SHP77 (cell line): ENCODE measurements at places on chromosomes 12 and 14.

- DNase-seq: no peak
These were observed 44.1 kb downstream of the NIN start for GRCh38 chr14:50786751-50787464.

GRCh38 chr12:118999107-118999506 lies 17.8 kb downstream of the SRRM4 start:
- no peak for DNase-seq

DNA sequence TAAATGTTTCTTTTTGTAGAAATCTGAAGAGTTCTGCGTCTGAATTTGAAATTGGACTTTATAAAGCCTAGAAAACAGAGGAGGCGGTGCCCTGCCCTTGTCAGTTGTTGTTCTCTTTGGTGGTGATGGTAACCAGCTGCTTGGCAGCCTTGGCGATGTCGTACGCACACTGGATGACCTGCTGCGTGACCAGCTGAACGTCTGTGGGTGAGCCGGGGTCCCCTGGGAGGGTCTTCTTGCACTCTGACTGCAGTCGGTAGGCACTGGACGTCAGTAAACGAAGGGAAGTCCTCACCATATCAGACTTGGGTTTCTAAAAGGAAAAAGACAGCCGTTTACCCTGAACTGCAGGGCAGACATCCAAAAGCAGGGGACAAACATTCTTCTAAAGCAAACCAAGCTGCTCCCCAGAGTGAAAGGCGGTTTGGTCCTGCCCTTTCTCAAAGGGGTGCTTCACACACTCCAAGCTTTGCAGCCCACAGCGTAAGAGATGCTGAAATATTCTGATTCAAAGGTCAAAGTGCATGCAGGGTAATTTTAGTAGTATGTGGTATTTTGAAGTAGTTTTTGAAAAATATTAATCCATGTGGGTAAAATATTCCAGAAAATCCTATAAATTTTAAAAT lies 32.9 kb downstream of the TCHP start:
- DNase-seq: no peak

DNA sequence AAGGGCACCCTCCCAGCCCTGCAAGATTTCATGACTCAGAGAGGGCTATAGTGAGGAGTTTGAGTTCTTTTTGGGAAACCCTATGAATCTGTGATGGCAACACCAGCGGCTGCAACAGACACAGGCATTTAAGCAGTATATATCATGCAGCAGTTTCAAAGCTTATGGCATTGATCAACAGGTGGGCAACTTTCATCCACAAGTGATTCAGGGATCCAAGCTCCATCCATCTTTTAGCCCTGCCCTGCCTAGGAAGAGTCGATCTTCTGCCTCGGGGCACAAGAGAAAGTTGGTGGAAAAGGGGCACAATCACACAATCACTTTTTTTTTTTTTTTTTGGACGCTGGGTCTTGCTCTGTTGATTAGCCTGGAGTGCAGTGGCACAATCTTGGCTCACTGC lies 8.3 kb upstream of the FAM222A start:
- no peak for DNase-seq

- peak; percentile 79 for DNase-seq
These were observed 4.1 kb downstream of the CD163L1 start for GRCh38 chr12:7439579-7440505.

DNA sequence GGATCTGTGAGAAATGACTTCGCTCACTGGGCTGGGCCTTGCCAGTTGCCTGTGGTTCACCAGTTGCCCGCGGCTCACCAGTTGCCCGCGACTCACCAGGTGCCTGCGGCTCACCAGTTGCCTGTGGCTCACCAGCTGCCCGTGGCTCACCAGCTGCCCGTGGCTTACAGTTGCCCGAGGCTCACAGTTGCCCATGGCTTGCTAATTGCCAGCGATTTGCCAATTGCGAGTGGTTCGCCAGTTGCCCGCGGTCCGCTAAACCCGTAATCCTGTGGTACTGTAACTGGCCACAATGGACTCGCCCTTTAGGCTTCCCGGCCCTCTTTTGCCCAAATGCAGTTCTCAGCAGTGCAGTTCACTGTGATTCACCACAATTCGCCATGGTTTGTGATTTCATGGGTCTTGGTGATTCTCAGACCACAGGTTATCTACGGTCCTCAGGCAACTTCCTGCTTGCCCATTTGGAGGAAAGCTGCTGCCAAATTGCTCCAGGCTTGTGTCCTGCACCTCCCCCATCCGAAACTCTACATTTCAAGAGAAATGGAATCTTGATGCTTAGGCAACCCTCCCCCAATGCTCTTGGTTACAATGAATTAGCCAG lies 15.0 kb upstream of the MEG3 start:
- no peak for DNase-seq

- no peak for DNase-seq
These were observed 6.6 kb downstream of the OR9K2 start for GRCh38 chr12:55132816-55133215.

GRCh38 chr12:129185855-129186254 lies 332.6 kb downstream of the GLT1D1 start:
- DNase-seq: no peak

- DNase-seq: no peak
These were observed 5.6 kb upstream of the IL26 start for GRCh38 chr12:68231229-68231628.

DNA sequence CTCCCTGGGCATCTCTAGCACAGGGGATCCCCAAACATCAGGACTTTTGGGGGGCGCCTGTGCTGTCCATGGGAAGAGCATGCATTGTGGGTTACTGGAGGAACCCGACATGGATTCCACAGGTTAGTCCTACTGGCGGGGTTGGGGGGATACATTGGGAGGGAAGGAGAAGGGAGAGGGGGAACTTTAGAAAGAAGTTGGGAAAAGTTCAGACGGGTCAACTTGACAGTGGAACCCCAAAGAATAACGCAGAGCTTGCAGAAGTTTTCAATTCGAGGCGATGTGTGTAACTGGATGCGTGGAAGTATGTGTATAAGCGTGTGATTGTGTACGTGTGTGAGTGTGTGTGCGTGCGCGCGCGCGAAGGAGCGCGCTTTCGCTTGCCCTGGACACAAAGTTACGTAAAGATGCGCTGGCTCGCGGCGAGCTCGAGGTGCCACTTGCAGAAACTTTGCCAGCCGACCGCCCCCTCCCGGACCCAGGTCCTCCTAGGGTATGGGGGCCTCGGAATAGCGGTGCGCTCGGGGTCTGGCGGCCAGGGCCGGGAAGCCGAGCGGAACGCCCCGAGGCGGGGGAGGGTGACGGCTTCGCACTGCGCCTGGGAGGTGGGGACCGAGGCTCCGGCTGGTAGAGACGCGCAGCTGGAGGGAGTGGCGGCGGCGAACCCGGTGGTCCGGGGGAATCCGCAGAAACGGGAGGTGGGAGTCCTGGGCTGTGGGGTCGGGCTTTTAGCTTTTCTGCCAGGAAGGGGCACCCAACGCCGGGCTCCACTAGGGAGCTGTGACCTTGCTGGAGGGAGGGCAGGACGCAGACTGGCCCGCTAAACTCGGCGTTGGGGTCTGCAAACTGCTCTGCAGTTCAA lies 669 bp downstream of the RFX4 start:
- DNase-seq: no peak

- no peak for DNase-seq
These were observed 34.6 kb downstream of the P2RX7 start for GRCh38 chr12:121167232-121167820.

GRCh38 chr14:100605230-100605629 lies 18.0 kb upstream of the BEGAIN start:
- no peak for DNase-seq

GRCh38 chr12:95227818-95228356 lies 10.3 kb downstream of the VEZT start:
- DNase-seq: no peak

DNA sequence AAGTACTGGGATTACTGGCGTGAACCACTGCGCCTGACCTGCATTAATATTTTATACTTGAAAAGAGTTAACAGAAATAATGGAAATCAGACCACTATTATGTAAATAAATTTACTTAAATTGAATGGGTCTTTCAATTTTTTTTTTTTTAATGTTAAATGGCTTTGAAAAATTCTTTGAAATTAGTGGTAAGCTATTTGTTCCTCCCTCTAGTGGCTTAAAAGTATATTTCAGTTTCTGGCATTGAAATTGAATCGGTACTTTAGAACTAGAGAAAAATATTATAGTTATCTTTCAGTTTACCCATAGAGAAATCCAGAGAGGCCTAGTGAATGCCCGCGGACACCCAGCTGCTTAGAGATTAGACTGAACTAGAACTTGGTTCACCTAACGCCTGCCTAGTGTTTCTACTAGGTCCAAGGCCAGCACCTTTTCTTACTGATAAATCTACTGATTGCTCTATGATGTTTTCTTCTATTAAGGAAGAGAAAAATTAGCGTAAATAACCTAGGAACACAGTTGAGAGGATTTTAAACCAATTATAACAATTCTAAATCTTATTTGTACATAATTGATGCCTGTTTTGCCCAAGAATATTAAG lies 106.5 kb downstream of the EML1 start:
- no peak for DNase-seq

GRCh38 chr12:76255281-76255680 lies 92.9 kb downstream of the BBS10 start:
- DNase-seq: no peak

GRCh38 chr12:116427200-116427930 lies 131.8 kb upstream of the MAP1LC3B2 start:
- DNase-seq: no peak

- DNase-seq: peak; percentile 50
These were observed 642 bp downstream of the SLC38A2 start for GRCh38 chr12:46371718-46372543.

DNA sequence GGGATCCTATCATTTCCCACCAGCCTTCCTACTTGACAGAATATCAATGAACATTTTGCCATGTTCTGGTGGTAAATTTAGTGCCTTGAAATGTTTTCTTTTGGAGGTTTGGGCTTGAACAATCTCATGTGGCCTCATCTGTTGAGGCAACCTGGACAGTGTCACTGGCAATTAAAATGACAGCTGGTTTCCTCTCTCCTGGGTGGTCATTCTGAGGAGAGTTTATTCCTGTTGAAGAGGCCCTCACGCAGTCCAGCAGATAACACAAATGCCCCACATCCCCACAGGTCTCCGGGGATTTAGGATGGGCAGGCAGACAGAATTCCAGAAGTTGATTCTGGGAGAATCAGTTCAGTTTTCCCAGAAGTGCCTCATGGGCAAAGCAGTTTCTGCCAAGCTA lies 41.9 kb downstream of the MMAB start:
- DNase-seq: no peak

DNA sequence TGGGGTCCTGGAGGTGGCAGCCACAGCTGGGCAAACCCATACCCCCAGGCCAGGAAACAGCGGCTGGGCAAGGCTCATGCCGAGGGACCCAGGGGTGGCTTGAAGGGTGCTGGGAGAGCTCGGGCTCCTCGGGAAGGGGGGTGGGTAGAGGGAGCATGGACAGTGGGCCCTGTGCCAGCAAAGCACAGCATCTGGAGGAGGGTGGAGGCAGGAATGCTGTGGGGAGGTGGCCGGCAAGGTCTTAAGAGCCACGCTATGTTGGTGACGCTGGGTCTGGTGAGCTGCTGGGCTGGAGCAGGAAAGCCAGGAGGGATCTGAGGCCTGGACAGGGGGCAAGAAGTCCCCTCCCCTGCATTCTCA lies 48.2 kb upstream of the DLK1 start:
- DNase-seq: peak; percentile 61

GRCh38 chr12:119840582-119840981 lies 36.5 kb downstream of the CIT start:
- DNase-seq: no peak

DNA sequence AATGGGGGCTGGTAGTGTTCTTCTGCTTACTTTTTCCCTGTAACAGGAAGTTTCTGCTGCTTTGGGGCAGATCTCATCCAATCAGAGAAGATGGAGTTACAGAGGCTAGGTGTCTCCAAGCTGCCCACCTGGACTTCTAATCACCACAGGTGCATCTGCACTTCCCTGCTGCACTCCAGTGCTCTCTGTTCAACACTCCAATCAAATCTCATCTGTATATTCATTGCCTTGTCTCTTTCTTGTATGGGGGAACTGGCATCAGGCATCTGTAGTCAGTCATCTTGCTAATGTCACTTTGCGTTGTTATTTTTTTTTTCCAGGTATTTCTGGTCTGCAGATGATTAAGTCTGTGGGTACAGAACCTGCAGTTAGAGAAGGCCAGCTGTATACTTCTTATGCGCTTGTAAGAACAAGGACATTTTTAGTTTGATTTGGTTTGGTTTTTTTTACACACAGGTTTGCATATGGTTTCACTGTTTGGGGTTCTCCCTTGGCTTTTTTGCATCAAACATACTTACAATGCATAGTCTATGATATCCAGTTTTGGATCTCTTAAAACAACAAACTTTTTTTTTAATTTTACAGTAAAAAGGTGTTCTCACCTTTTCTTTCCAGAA lies 116.0 kb downstream of the METTL25 start:
- no peak for DNase-seq

DNA sequence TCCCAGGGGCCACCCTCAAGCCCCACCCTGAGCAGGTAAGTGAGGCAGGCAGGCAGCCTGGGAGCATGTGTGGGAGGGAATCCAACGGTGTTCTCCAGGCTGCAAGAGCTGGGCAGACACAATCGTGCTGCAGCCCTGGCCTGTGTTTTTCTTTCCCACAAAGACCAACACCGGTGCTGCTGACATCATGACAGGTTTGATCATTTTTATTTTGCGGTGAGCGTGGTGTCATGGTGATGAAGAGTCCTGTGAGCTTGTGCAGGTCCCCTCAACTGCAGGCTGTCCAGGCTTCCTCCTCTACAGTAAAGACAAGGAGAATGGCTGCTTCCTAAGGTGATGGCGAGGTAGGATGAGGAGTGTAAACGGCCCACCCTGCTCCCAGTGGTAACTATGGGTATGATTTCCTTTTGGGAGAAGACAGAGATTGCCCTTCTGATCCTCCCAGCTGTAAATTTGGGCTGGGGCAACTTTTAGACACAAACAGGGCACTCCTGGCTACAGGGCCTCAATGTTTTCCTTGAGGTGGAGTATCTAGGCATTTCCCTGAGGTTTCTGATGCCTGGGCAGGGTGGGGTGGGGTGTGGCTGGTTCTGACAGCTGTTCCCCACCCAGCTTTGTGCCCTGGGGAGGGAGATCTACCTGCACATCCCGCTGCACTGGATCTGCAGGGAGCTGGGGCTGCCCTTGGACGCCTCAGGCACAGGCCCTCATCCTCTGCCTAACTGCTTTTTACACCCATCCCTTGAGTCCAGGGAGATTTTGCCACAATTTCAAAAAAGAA lies 109.1 kb downstream of the VCPKMT start:
- no peak for DNase-seq

GRCh38 chr14:54944737-54945391 lies 42.2 kb upstream of the GCH1 start:
- DNase-seq: no peak
